ENCODE measurements at places on chromosomes 1 and 21.
A peak's percentile ranks its signal among the peaks of the same experiment; 100 is the strongest.

DNA sequence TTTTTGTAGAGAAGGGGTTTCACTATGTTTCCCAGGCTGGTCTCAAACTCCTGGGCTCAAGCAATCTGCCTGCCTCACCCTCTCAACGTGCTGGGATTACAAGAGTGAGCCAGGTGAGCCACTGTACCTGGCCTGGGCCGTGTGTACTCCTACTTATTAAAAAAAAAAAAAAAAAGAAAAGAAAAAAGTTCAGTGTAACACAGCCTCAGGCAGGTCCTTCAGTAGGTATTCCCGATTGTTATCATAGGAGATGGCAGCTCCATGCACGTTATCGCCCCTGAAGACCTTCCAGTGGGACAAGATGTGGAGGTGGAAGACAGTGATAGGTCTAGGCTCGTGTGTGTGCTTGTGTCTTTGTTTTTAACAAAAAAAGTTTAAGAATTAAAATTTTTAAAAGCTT lies 3.3 kb downstream of the ECHDC2 start:
- no peak for DNase-seq

GRCh38 chr21:45276596-45276995 lies 11.1 kb downstream of the POFUT2 start:
- no peak for DNase-seq

GRCh38 chr1:97297611-97298010 lies 576.0 kb downstream of the PTBP2 start:
- DNase-seq: no peak

DNA sequence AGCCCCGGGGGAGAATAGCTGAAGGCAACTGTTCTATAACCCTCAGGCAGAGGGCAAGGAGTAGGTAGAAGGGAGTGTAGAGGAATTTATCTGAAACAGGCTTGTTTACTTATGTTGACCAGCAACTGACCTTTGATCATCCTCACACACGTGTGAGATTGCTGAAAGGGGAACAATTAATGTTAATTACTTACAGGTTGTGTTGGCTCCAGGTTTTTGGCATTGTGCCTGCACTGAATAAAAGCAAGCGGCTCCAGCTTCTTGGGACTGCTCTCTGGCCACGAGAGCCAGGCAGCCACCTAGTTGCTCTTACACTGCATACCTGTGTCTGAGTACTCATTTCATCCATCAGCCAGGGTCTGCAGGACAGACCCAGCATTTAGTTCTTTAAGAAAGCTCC lies 41.3 kb upstream of the ARHGEF10L start:
- no peak for DNase-seq

- DNase-seq: no peak
Measured at GRCh38 chr1:24714859-24715520, 30.3 kb upstream of the CLIC4 start.

DNA sequence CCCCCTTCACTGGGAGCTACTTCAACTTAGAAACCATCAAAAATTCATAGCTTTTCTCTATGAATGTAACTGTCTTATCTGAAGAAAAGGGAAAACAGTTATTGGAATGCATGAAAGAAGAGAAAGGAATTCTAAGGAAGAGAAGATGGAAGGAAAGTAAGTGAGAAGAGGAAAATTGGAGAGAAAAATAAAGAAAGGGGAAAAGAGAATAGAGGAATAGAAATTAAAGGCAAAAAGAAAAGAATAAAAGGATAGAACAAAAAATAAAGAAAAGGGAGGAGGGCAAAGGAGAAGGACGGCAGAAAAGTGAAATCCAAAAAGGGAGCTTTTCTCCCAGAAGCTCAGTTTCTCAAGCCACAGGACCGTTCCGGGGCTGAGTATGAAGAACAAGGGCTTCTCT lies 9.9 kb upstream of the PROX1 start:
- DNase-seq: no peak

GRCh38 chr1:59570524-59570923 lies 244.2 kb upstream of the HOOK1 start:
- no peak for DNase-seq

- DNase-seq: no peak
Measured at GRCh38 chr1:155360051-155360450, 39.4 kb downstream of the RUSC1 start.

DNA sequence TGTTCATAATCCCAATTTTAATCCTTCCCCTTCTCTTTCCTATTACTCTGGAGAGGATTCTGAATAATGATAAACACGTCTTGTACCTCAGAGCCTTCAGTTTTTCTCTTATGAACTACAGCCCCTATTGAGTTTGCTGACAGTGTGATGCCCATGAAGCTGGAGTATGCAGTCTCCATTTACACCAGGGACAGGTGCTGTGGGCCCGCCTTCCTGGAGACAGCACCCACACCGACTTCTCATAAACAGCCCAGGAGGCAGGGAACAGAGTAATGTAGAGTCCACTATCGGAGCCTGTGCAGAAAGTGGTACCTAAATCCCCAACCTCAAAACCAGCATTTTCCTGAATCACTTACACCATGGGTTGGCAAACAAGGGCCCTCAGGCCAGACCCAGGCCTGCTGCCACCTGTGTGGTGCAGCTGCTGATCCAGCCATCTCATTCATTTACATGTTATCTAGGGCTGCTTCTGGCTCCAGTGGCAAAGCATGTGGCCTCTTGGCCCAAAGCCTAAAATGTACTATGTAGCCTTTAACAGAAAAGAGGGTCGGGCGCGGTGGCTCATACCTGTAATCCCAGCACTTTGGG lies 95.1 kb upstream of the KRTAP19-8 start:
- DNase-seq: no peak

DNA sequence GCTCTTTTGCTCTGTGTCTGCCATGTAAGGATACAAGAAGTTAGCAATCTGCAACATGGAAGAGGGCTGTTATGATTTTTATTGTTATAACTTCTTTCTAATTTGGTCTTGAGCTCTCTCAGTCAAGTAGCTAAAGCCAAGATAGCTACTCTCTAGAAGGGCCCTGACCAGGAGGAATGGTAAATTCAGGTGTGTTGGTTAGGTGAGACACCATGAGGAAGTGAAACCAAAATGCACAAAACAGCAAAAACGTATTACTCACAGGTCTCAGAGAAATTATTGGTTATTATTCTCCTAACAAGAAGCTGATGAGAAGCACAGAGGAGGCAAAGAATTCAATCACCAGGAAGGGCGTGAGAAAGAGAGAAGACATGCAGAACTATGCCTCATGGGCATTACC lies 51.8 kb upstream of the INSL5 start:
- DNase-seq: no peak

DNA sequence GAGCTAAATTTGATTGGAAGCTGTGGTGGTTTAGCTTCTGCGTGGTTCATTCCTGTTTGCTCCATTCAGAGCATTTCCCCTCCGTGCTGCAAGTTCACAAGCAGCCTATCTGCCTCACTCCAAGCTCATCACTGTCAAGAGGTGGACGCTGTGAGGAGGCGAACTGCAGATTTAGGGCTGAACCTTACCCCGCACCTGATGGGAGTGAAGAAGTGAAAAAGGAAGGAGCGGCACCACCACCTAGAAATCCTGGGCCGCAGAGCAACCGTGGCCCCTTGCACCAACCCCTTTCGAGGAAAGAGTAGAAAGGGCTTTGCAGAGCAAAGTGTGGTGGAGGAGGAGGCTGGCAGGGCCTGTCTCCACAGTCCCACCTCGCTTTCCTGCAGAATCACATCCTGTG lies 117.4 kb downstream of the IER5 start:
- no peak for DNase-seq

- DNase-seq: no peak
Measured at GRCh38 chr21:44849616-44850130, 23.8 kb downstream of the PTTG1IP start.

DNA sequence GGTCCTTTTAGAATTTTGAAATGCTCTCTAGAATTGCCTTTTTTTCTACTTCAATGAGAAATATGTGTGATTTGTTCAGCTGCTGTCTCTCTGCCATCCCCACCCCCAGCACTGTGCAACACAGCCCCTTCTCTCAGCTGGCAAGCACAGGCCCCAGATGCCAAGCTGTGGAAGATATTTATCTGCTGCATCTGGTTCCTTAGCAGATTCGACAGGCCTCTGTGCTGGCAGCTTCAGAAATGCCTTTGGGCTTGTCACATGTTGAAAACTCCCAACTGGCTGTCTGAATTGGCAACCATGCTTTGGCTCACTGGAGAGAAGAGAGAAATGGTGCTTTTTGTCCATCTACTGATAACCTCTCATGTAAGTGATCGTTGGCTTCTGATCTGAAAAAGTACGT lies 206.7 kb upstream of the C1orf87 start:
- DNase-seq: no peak

DNA sequence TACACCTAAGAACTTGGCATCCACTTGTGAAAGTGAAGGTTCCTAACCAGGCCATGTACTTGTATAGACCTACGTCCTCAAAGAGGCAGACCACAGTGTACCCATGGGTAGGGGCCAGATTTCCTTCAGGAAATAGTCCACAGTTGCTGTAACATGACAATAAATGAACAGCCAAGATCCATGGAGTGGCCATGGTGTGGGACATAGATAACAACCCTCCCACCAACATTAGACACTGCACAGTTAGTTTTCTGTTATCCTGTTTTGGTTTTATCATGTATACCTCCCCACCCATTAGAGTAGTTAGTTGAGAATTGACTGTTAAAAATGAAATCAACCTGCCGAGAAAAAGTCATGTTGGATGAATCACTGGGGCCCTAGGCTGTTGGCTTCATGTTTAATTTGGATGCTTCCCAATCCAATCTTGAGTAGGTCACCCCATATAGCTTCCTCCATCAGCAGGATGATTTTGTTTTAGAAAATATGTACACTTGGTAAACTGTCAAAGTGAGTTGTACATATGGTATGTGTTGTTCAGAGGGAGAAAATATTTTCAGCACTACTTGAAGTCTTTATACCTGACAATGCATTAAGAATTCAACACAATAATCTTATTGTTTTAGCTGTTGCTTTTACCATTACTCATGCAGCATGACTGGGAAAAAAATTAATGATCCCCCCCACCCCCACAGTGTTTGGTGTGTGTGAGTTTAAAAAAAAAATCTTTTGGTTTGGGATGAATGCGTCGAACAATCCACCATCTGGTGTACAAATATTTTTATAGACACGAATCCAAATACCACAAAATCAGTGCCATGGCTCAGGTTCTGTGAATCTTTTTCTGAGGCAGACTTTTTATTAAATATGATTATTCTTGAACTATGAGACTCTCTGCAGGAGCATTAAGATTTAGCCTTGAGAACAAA lies 88.3 kb upstream of the ARHGAP29 start:
- no peak for DNase-seq

- no peak for DNase-seq
Measured at GRCh38 chr1:96538111-96538641, 183.4 kb upstream of the PTBP2 start.

DNA sequence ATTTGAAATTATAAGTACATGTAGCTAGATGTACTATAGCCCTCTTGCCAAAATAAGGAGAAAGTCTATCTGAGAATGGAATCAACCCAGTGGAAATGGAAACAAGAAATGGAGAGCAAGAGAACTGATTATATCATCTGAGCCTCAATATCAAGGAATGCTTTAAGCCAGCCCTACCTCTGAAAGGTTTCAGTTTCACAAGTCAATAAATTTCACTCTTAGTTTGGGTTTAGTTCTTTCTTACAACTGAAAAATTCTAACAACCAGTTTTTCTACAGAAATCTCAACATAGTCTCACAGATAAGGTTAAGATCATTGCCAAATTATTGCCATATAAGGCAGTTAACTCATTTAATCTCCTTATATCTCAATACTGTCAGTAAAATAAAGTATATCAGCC lies 80.0 kb downstream of the EPS15 start:
- no peak for DNase-seq

DNA sequence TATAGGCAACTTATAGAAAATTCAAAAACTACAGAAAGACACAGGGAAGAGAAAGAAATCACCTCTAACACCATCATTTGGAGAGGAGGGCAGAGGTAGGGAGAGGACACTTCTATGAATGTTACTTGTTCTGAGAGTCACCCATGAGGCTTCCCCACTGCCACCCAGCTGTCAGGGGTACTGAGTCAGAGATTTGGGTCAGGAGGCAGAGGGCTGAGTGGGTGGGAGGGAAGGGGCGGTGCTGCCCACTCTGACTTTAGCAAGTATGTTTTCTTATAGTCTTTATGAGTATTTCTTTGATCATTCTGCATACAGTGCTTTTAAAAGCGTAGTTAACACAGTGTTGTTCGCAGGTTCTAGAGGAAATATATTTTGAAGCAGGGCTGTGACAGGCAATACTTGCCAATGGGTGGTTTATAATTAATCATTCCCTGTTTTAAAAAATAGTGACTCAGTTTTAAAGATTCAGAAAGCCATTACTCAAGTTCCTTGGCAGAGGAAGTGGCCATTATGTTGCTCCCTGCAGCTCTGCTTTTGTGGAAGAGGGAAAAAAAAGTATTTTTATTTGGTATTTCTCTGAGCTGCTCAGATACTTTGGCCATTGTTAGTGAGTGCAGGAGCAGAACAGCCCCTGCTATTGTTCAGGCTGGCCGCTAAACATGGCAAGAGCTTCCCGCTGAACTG lies 18.3 kb downstream of the IL6R start:
- no peak for DNase-seq

- no peak for DNase-seq
Measured at GRCh38 chr21:37771181-37771580, 145.1 kb downstream of the KCNJ6 start.

- no peak for DNase-seq
Measured at GRCh38 chr1:19967808-19968207, 11.6 kb downstream of the PLA2G2A start.

DNA sequence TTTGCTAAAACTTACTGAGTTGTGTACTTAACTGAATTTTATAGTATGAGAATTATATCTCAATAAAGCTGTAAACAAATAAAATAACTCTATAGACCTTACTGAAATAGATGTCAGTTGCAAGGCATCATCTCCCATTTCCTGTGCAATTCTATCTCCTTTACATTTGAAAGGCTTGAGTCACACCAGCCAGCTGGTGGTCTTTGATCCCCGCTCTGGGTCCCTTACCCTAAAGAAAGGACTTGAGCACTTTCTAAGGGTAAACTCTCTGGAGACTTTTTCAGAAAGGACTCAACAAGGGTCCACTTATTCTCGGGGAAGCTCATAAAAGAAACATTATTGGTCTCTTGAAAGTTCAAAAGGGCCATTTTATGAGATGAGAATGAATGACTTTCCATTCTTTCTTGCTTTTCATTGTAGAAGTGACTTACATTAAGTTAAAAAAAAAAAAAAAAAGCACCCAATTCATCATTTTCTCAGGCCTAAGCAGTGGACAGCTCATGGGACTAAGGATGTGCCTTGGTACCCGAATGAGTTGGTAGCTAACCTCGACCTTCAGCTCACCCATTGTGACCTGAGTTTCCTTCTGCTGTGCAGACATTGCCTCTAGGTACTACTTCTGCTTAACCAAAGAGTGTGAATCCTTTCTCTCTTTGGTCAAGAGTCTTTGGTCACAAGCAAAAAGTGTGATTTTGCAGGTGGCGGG lies 147.0 kb upstream of the COA6 start:
- no peak for DNase-seq

DNA sequence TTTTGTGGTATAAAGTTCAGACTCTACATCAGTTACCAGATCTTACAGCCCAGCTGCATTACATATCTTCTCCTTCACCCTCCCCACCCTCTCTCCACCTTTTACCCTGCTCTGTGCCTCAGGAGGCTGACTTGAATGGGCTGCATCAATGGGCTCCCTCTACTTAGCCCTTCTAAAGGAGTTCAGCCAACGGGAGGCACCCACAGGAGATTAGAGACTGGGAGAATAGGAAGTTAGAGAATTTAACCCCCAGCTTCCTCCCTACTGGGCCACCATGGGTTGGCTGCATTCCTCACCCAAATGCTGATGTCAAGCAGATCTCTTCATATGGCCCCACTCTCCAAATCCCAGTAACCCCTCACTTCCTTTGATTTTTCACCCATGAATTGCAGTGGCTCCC lies 17.1 kb upstream of the DUSP23 start:
- peak; percentile 38 for DNase-seq

All from CMK (cell line).